ENCODE measurements at places on chromosomes 5 and 9. TPM values are rescaled to one million over a fixed set of nuclear protein-coding genes. Genes with fewer than 3 reads are reported as not detected.

DNA sequence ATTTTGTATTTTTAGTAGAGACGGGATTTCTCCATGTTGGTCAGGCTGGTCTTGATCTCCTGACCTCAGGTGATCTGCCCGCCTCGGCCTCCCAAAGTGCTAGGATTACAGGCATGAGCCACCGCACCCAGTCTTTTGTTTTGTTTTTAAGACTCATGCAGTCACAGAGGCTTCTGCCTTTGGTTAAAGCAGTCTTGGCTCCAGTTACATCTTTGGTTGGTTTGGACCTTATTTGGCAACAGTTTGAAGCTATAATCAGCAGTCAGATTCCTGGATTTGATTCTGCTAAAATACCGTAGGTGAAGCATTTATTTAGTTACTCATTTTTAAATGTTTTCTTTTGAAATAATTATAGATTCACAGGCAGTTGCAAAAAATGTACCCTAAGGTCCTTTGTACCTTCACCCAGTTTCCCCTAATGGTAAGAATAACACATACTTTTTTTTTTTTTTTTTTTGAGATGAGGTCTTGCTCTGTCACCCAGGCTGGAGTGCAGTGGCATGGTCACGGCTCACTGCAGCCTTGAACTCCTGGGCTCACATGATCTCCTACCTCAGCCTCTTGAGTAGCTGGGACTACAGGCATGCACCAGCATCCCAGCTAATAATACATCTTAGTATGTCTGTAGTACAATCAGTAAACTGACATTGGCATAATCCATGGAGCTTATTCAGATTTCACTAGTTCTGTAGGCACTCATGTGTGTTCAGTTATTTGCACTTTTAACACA lies 15.7 kb downstream of the USP20 start:
- H3K27me3 ChIP-seq: no peaks in the 10 kb centered on the region
- peaks cover 10% of the 10 kb centered on the region for H3K36me3 ChIP-seq
- no peak for DNase-seq
- no peak overlapping the region for H3K27ac ChIP-seq
- no peaks in the 10 kb centered on the region for H3K4me1 ChIP-seq

DNA sequence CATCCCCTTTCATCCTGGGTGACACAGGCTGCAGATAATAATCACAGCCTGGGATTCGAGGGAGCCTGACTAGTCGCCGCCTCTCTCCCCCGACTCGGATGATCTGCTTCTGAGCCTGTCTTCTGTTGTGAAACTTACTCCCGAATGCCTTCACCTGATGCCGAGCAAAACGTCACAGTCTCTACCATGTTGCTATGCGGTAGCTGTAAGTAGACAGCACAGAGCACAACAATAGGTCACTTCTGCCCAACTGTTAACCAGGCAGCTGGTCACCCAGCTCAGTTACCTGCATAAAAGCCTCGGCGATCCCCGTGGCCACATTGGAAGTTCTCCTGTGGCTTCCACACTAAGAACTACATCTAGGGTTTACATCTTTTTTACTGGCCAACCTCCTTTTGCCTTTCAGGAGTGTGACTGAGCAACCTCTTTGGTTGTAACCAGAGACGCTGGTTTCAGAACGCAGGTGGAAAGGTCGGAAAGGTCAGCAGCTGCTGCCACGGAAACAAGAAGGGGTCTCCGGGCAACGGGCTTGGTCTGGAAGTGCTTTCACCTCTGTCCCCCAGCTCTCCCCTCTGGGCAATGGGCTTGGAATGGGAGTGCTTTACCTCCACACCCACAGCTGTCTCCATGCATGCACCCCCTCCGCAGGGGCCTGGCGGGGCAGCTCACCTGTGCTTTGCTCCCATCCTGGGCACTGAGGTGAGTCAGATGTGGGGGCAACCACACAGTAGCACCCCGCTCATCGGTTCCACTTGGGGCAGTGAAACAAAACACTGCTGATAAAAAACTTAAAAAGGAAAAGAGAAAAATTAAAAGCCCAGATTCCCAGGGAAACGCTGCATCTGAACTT lies 7.6 kb upstream of the PPP1R26 start:
- H3K27ac ChIP-seq: no peak overlapping the region
- H3K36me3 ChIP-seq: no peaks in the 10 kb centered on the region
- no peak overlapping the region for H3K4me3 ChIP-seq

- no peaks in the 10 kb centered on the region for H3K27me3 ChIP-seq
- no peak overlapping the region for H3K4me3 ChIP-seq
- H3K36me3 ChIP-seq: no peaks in the 10 kb centered on the region
- H3K4me1 ChIP-seq: no peaks in the 10 kb centered on the region
Measured at GRCh38 chr5:100855295-100855694, 47.8 kb downstream of the ST8SIA4 start.

DNA sequence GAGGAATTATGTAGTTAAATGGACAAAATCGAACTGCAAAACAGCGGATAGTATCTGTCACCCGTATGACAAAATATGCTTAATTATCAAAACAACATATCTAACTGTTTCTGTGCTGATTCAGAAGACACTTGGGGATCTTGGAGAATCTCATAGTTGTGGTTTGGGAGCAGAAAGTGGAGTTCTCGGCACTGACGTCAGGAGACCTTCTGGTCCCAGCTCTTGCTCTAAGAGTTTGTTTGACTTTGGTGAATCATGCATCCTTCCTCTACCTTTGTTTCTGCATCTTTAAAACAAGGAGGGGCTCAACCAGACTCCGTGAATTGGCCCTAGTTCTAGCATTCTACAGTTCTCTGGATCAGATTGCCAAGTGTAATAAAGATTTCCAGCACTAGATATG lies 37.0 kb upstream of the TAF1L start:
- H3K36me3 ChIP-seq: no peaks in the 10 kb centered on the region
- H3K27me3 ChIP-seq: no peaks in the 10 kb centered on the region
- DNase-seq: no peak

- H3K27me3 ChIP-seq: no peaks in the 10 kb centered on the region
- DNase-seq: no peak
- H3K27ac ChIP-seq: no peak overlapping the region
Measured at GRCh38 chr9:116288658-116289057, 135.1 kb downstream of the PAPPA start.

- no peak overlapping the region for H3K4me3 ChIP-seq
- no peak for DNase-seq
- H3K27ac ChIP-seq: no peak overlapping the region
- H3K27me3 ChIP-seq: no peaks in the 10 kb centered on the region
- no peaks in the 10 kb centered on the region for H3K4me1 ChIP-seq
- H3K36me3 ChIP-seq: no peaks in the 10 kb centered on the region
Measured at GRCh38 chr5:107149243-107150005, 521.3 kb downstream of the EFNA5 start.

- peaks cover 9% of the 10 kb centered on the region for H3K4me1 ChIP-seq
- H3K27ac ChIP-seq: no peak overlapping the region
- H3K36me3 ChIP-seq: no peaks in the 10 kb centered on the region
- DNase-seq: no peak
- no peak overlapping the region for H3K4me3 ChIP-seq
Measured at GRCh38 chr5:170293273-170293672, 4.3 kb downstream of the LCP2 start.

GRCh38 chr5:80569086-80569960 lies 757 bp downstream of the ANKRD34B start:
- no peak overlapping the region for H3K27ac ChIP-seq
- no peak for DNase-seq
- H3K36me3 ChIP-seq: no peaks in the 10 kb centered on the region
- H3K4me3 ChIP-seq: no peak overlapping the region
- peaks cover 61% of the 10 kb centered on the region for H3K27me3 ChIP-seq
- H3K4me1 ChIP-seq: no peaks in the 10 kb centered on the region

DNA sequence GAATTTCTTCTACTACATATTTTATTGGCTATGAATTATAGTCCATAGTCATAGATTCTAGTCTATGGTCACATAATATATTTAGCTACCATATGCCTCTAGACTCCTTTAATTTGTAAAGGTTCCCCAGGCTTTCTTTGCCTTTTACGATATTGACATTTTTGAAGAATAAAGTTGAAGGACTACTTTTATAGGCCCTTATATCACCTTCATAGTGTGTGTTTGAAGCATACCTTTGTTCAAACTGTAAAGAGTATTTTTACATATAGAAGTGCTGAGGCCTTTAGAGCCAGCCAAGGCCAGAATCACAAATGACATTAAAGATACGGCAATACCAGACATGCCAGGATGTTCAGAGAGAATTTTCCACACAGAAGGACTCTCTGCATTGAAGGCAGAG lies 147.0 kb downstream of the GABRG2 start:
- no peaks in the 10 kb centered on the region for H3K36me3 ChIP-seq
- H3K27ac ChIP-seq: no peak overlapping the region
- H3K4me3 ChIP-seq: no peak overlapping the region
- H3K4me1 ChIP-seq: no peaks in the 10 kb centered on the region
- no peak for DNase-seq
- H3K27me3 ChIP-seq: no peaks in the 10 kb centered on the region

- peaks cover 17% of the 10 kb centered on the region for H3K36me3 ChIP-seq
- H3K27me3 ChIP-seq: no peaks in the 10 kb centered on the region
- H3K4me1 ChIP-seq: no peaks in the 10 kb centered on the region
- no peak for DNase-seq
- no peak overlapping the region for H3K4me3 ChIP-seq
Measured at GRCh38 chr9:94097788-94098414, 13.6 kb downstream of the PTPDC1 start.

The EHMT1 gene
- 91.5 TPM for total RNA-seq

The ARSI gene
- 15.4 TPM for total RNA-seq

The SLC36A2 gene
- total RNA-seq: not detected

The CARD6 gene
- total RNA-seq: 15.9 TPM

The SAPCD2 gene
- 1.7 TPM for total RNA-seq

The IL31RA gene
- 0.09 TPM for total RNA-seq

The CDC20B gene
- total RNA-seq: 5.7 TPM

The CA9 gene
- total RNA-seq: 0.88 TPM

Data from lung (tissue), 17 donors.